Upper lobe of left lung (tissue), 6 donors: ENCODE measurements at places on chromosomes 12 and 14. TPM values are rescaled to one million over a fixed set of nuclear protein-coding genes. Genes with fewer than 3 reads are reported as not detected.
A peak's percentile ranks its signal among the peaks of the same experiment; 100 is the strongest.

GRCh38 chr12:83634726-83635267, 948.1 kb downstream of the TMTC2 start:
- no peaks in the 10 kb centered on the region for H3K36me3 ChIP-seq
- H3K27ac ChIP-seq, result no peak overlapping the region
- no peaks in the 10 kb centered on the region for H3K27me3 ChIP-seq

Gene SPIC
- not detected for total RNA-seq

Gene AICDA
- not detected for total RNA-seq

- no peak overlapping the region for H3K4me3 ChIP-seq
- H3K27me3 ChIP-seq, result no peaks in the 10 kb centered on the region
- H3K27ac ChIP-seq, result no peak overlapping the region
- H3K36me3 ChIP-seq, result no peaks in the 10 kb centered on the region
- DNase-seq, result no peak
- H3K4me1 ChIP-seq, result peaks cover 27% of the 10 kb centered on the region
These were observed 172.3 kb downstream of the DUSP6 start for GRCh38 chr12:89179983-89180382.

DNA sequence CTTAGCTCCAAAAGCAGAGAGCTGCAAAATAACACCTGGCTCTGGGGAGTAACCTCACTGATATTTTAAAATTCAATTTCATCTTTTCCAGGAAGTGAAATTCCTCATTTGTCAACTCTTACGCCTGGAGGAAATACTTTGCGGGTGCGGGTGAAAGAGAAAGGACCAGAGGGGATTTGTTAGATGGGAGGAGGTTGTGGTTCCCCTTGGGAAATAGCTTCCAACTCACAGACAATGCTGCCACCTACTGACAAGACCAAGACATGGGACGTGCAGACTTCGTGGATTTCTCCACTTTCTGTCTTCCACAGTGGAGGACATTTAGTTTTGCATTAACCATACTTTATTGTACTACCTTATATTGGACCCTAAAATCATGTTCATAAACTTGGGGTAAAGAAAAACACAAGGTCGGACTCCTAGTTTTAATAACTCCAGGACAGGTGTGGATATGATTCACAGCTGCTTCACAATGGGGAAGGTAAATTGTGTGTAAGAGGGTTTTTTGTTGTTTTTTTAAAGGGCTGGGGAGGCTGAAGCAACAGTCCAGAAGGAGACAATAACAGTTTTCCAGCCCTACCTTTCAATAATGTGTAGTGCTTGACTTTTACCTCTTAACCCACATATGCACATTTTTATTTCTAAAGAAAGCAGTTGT, 10.8 kb downstream of the FBXL14 start:
- H3K4me1 ChIP-seq, result peaks cover 23% of the 10 kb centered on the region
- no peak overlapping the region for H3K4me3 ChIP-seq
- no peaks in the 10 kb centered on the region for H3K36me3 ChIP-seq
- DNase-seq, result no peak
- no peak overlapping the region for H3K27ac ChIP-seq

GRCh38 chr14:103206836-103207387, 83.7 kb downstream of the TNFAIP2 start:
- no peak overlapping the region for H3K4me3 ChIP-seq
- peak overlapping the region; percentile 81 for H3K27ac ChIP-seq
- peak; percentile 92 for DNase-seq
- peaks cover 9% of the 10 kb centered on the region for H3K4me1 ChIP-seq

Gene SLC17A8
- 0.49 TPM for total RNA-seq

Gene DNAH10
- total RNA-seq, result 0.31 TPM

Gene PRIMA1
- 0.79 TPM for total RNA-seq

GRCh38 chr12:120041386-120042231, 52.6 kb downstream of the BICDL1 start:
- H3K27me3 ChIP-seq, result no peaks in the 10 kb centered on the region
- no peak overlapping the region for H3K4me3 ChIP-seq
- H3K36me3 ChIP-seq, result no peaks in the 10 kb centered on the region
- no peak overlapping the region for H3K27ac ChIP-seq
- H3K4me1 ChIP-seq, result no peaks in the 10 kb centered on the region

DNA sequence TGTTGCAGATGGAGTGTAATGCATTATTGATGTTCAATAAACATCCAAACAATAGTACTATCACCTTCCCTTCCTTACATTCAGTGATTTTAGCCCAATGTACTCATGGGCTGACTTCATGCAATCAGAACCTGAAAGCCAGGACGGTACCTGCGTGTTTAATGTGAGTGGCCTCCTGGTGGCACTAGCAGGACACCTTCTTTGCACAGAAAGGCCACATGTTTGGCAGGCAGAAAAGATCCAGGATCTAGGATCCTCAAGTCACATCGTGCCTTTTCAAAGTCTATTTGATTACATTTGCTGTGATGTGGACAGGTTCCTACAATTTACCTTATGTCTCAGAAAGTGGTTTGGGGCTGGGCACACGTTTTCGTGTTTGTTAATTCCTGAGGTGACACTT, 82.9 kb downstream of the NEDD1 start:
- H3K4me3 ChIP-seq, result no peak overlapping the region
- DNase-seq, result no peak
- no peaks in the 10 kb centered on the region for H3K27me3 ChIP-seq
- no peaks in the 10 kb centered on the region for H3K36me3 ChIP-seq

- H3K27ac ChIP-seq, result no peak overlapping the region
- peak; percentile 73 for DNase-seq
- no peaks in the 10 kb centered on the region for H3K36me3 ChIP-seq
- no peak overlapping the region for H3K4me3 ChIP-seq
These were observed 2.4 kb downstream of the HRK start for GRCh38 chr12:116878567-116879508.

Gene KLRK1
- 5.0 TPM for total RNA-seq

GRCh38 chr14:65095633-65096205, 6.6 kb downstream of the MAX start:
- peaks cover 58% of the 10 kb centered on the region for H3K4me1 ChIP-seq
- peaks cover 29% of the 10 kb centered on the region for H3K36me3 ChIP-seq
- no peak overlapping the region for H3K4me3 ChIP-seq
- peak overlapping the region; percentile 78 for H3K27ac ChIP-seq
- H3K27me3 ChIP-seq, result no peaks in the 10 kb centered on the region

Gene OAS3
- total RNA-seq, result 61.9 TPM

DNA sequence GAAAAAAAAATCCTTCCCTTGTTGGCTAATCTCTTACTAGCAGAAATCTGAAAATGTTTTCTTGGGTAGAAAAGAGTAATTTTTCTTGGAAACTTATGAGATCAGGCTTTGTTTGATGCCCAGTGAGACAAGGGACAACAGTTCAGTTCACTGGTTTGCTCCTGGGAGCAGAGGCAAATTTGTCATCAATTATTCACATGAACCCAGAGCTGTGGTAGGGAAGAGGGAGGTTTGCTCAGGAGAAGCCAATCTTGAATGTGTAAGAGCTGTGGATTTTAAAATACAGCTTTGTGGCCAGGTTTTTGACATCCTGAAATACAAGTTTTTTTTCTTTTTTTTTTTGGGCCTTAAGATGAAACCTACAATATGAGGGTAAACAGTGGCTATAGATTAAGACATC, 426.6 kb downstream of the ATP23 start:
- H3K27ac ChIP-seq, result no peak overlapping the region
- no peak overlapping the region for H3K4me3 ChIP-seq
- H3K4me1 ChIP-seq, result no peaks in the 10 kb centered on the region
- no peaks in the 10 kb centered on the region for H3K27me3 ChIP-seq
- no peaks in the 10 kb centered on the region for H3K36me3 ChIP-seq

Gene ACACB
- 202 TPM for total RNA-seq

Gene SRRM4
- not detected for total RNA-seq

Gene CCDC184
- total RNA-seq, result 0.91 TPM

GRCh38 chr12:30858471-30858870, 68.1 kb upstream of the TSPAN11 start:
- no peak overlapping the region for H3K4me3 ChIP-seq
- no peak for DNase-seq
- no peaks in the 10 kb centered on the region for H3K36me3 ChIP-seq

GRCh38 chr14:89304972-89305703, 111.9 kb downstream of the FOXN3 start:
- peak; percentile 28 for DNase-seq
- H3K4me3 ChIP-seq, result no peak overlapping the region
- peaks cover 40% of the 10 kb centered on the region for H3K4me1 ChIP-seq
- no peaks in the 10 kb centered on the region for H3K27me3 ChIP-seq
- H3K27ac ChIP-seq, result peak overlapping the region; percentile 87

- H3K27me3 ChIP-seq, result no peaks in the 10 kb centered on the region
- no peak for DNase-seq
- no peaks in the 10 kb centered on the region for H3K36me3 ChIP-seq
- H3K4me1 ChIP-seq, result no peaks in the 10 kb centered on the region
These were observed 217.6 kb downstream of the PRKD1 start for GRCh38 chr14:29710015-29710414.

DNA sequence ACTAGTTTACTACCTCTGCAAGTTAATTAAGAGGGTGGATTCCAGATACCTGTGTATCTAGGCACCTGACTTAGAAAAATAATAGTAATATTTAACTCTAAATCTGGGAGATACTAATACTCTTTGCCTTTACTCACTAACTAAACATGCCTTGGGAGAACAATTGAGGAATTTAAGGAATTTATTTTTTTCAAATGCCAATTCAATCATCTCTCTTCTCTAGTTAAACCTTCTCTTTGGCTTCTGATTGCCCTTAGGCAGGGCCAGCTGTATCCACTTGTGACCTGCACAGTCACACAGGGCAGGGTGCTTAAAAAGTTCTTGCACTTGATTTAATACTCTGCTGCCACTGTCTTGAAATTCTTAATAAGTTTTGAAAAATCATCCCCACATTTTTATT, 142.4 kb downstream of the PLCZ1 start:
- no peak overlapping the region for H3K4me3 ChIP-seq
- H3K27ac ChIP-seq, result no peak overlapping the region
- no peaks in the 10 kb centered on the region for H3K4me1 ChIP-seq
- DNase-seq, result no peak

Gene SLC7A7
- 99.9 TPM for total RNA-seq

GRCh38 chr12:103913100-103913499, 17.1 kb upstream of the HSP90B1 start:
- no peaks in the 10 kb centered on the region for H3K36me3 ChIP-seq
- no peak overlapping the region for H3K27ac ChIP-seq
- no peaks in the 10 kb centered on the region for H3K4me1 ChIP-seq
- H3K27me3 ChIP-seq, result no peaks in the 10 kb centered on the region

DNA sequence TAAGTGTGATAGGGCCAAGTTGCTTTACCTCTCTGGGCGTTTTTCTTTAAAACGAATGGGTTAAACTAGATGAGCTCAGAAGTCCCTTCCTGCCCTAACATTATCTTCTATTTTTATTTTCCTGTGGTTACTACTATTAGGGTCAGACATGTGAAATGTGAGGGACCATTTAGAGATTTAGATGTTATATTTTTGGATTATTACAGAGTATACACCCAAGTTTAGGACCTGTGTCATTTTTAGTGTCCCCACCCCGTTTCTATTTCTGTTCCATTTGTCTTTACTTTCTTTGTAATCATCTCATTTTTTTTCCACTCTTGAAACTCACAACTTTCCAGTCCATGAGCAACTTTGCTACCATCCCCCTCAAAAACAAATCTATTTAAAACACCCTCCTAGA, 56.3 kb downstream of the SLC4A8 start:
- no peak for DNase-seq
- H3K36me3 ChIP-seq, result no peaks in the 10 kb centered on the region
- no peak overlapping the region for H3K4me3 ChIP-seq
- no peak overlapping the region for H3K27ac ChIP-seq
- no peaks in the 10 kb centered on the region for H3K4me1 ChIP-seq

DNA sequence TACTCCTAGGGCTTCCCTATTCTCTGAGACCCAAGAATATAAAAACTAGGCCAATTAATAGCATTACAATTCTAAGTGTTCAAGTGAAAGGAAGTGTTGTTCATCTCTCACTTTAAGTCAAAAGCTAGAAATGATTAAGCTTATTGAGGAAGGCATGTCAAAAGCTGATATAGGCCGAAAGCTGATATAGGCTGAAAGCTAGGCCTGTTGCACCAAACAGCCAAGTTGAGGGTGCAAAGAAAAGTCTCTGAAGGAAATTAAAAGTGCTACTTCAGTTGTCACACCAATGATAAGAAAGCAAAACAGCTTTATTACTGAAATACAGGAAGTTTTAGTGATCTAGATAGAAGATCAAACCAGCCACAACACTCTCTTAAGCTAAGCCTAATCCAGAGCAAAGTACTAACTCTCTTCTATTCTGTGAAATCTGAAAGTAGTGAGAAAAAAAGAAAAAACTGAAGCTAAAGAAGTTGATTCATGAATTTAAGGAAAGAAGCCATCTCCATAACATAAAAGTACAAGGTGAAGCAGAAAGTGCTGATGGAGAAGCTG, 68.9 kb downstream of the SLC6A15 start:
- H3K36me3 ChIP-seq, result no peaks in the 10 kb centered on the region
- no peak overlapping the region for H3K27ac ChIP-seq
- no peaks in the 10 kb centered on the region for H3K27me3 ChIP-seq

DNA sequence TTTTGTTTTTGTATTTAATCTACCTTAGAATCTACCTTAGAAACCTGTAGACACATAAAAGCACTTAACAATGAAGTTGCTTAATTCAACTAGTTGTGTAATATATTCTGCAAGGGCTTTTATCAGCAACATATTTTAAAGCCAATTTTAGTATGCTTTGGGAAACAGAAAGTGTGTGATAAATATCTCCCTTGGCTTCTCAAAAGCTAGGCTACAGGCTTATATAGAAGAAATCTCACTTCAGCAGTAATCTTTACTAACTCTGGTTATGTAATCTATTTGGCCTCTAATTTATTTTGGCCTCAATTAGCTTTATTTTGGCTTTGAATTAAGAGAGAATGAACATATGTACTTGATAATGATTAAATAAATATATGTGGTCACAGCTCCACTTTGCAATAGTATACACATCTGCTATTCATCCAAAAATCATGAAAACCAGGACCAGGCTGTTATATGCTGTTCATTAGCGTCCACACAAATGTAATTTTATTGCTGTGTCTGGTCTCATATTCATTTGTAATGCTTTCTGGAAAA, 37.2 kb downstream of the LRP6 start:
- H3K4me3 ChIP-seq, result no peak overlapping the region
- H3K4me1 ChIP-seq, result peaks cover 3% of the 10 kb centered on the region
- no peaks in the 10 kb centered on the region for H3K36me3 ChIP-seq

Gene SLC4A8
- 7.5 TPM for total RNA-seq

GRCh38 chr12:19390051-19390598, 49.2 kb upstream of the AEBP2 start:
- no peaks in the 10 kb centered on the region for H3K36me3 ChIP-seq
- no peaks in the 10 kb centered on the region for H3K27me3 ChIP-seq
- no peak overlapping the region for H3K4me3 ChIP-seq
- no peak overlapping the region for H3K27ac ChIP-seq
